ENCODE measurements at places on chromosomes 7 and 10. TPM values are rescaled to one million over a fixed set of nuclear protein-coding genes. Genes with fewer than 3 reads are reported as not detected.

DNA sequence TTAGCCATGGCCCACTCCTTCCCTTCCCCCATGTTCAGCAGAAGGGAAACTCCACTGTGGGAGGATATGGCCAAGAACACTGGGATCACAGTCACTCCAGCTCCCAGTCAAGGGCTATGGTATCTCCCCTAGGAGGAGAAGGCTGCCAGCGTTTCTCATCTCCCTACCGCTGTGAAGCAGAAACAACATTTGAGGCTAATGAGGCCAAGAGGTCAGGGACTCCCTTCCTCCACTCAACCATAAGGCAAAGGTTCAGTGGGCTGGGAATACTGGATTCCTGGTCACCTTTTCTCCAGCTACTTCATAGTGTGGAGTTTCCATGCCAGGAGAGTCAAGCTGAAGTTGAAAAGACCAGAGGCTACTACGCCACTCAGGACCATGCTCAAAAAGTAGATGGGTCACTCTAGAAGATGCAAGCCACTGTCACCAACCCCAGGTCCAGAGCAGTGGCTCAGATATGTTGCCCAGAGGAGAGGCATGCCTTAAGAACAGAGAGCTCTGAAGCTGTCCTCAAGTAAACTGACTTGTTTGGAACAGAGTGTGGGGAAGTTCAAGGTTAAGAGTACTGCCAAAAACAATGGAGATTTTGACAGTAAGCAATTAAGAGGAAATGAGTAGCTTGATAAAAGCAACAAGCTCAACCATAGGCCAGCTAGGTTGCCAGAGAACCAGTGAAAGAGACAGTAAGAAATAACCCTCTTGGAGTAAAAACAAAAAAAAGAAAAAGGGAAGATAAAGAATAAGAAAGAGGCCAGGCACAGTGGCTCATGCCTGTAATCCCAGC is 3.8 kb upstream of the TMEM140 start:
- H3K4me1 ChIP-seq, result peaks cover 30% of the 10 kb centered on the region
- no peak for DNase-seq
- H3K36me3 ChIP-seq, result no peaks in the 10 kb centered on the region

GRCh38 chr7:26657686-26658388 is 206.6 kb downstream of the SKAP2 start:
- no peak for DNase-seq
- H3K4me1 ChIP-seq, result no peaks in the 10 kb centered on the region
- H3K27ac ChIP-seq, result no peak overlapping the region
- no peaks in the 10 kb centered on the region for H3K36me3 ChIP-seq
- H3K27me3 ChIP-seq, result peaks cover 11% of the 10 kb centered on the region
- H3K4me3 ChIP-seq, result no peak overlapping the region

DNA sequence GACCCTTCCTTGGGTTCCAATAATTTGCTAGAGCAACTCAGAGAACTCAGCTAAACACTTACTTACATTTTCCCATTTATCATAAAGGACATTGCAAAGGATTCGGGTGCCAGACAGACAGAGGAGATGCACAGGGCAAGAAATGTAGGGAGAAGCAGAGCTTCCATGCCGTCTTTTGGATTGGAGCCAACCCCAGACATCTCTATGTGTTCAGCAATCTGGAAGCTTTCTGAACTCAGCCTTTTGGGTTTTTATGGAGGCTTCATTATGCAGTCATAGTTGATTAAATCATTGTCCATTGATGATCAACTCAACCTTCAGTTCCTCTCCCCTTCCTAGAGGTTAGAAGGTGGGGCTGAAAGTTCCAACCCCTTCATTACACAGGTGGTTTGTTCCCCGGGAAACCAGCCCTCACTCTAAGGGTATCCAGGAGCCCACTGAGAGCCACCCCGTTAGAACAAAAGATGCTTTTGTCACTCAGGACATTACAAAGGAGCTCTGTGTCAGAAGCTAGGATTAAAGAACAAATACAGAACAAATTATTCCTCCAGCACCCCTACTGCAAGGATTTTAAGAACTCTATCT is 211.9 kb upstream of the VSTM2A start:
- H3K27me3 ChIP-seq, result no peaks in the 10 kb centered on the region
- H3K4me3 ChIP-seq, result no peak overlapping the region
- H3K36me3 ChIP-seq, result no peaks in the 10 kb centered on the region

Gene SNCG
- total RNA-seq, result 2.2 TPM

- no peak overlapping the region for H3K4me3 ChIP-seq
- H3K27me3 ChIP-seq, result peaks cover 7% of the 10 kb centered on the region
- no peak overlapping the region for H3K27ac ChIP-seq
- DNase-seq, result no peak
- H3K36me3 ChIP-seq, result no peaks in the 10 kb centered on the region
- peaks cover 12% of the 10 kb centered on the region for H3K4me1 ChIP-seq
These were observed 7.5 kb upstream of the ZC3HAV1 start for GRCh38 chr7:139116999-139117398.

DNA sequence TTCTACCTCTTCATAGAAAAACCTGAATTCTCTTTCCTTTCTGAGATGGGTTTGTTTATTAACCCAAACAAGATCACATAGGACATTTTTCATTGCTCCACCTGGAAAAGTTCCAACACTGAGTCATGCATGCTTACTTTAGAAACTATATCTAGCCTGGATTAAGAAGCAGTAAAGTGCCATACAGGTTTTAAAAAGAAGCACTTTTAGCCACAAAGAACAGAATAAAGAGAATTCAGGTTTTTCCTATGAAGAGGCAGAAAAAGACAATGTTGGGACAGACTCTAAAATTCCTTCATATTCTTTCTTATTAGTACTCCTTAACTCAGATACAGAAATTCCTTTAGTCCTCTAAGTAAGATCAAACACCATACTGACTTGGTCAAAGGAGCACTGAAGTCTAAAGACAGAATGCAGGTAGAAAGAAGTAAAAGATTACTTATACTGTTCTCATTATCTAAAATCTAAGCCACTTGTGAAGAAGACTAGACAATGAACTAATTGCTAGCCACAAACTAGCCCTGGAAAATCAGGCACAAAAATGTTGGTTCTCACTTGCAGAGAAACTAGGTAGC is 241.3 kb downstream of the ANK3 start:
- no peak overlapping the region for H3K27ac ChIP-seq
- DNase-seq, result peak; percentile 64

Gene HMX2
- not detected for total RNA-seq

Gene TAS2R41
- total RNA-seq, result not detected

Gene FKBP9
- 244 TPM for total RNA-seq

GRCh38 chr7:2959103-2959680 is 84.5 kb downstream of the CARD11 start:
- no peaks in the 10 kb centered on the region for H3K36me3 ChIP-seq
- H3K4me1 ChIP-seq, result no peaks in the 10 kb centered on the region
- H3K27ac ChIP-seq, result no peak overlapping the region
- no peak for DNase-seq

- H3K4me3 ChIP-seq, result no peak overlapping the region
- peaks cover 5% of the 10 kb centered on the region for H3K36me3 ChIP-seq
- no peaks in the 10 kb centered on the region for H3K27me3 ChIP-seq
These were observed 8.7 kb upstream of the BHLHA15 start for GRCh38 chr7:98202367-98203195.

DNA sequence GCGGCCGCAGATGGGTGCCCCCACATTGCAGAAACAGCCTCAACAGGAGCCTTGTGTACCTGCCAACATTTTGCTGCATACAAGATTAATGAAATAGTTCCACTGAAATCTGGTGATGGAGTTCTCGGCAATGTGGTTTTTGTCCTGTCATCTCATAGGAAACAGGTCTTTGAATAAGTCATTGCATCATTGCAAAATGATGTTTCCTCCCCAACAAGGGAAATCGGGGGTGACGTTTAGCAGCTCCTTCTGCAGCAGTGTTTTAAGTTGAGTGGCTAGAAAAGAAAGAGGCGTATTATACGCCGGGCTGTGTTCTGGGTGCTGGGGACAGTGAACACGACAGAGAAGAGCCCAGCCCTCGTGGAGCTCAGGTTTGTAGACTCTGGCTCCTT is 177.0 kb downstream of the PRKAG2 start:
- H3K27ac ChIP-seq, result peak overlapping the region; percentile 72
- no peak overlapping the region for H3K4me3 ChIP-seq
- no peaks in the 10 kb centered on the region for H3K36me3 ChIP-seq

Gene C10orf143
- 3.3 TPM for total RNA-seq

DNA sequence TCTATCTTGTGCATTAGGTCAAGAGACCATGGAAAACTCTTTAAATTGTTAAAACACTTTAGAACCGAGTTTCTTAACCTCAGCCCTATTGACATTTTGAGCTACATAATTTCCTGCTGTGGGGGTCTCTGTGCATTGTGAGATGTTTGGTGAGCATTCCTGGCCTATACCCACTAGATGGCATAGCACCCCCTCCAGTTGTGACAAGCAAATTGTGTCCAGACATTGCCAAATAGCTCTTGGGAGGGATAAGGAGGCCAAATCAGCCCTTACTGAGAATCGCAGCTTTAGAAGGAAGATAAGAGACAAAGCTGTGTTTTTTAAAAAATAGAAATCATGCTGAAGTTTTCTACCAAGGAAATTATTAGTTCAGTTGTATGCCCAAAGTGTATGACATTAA is 1158.5 kb upstream of the C7orf33 start:
- no peaks in the 10 kb centered on the region for H3K36me3 ChIP-seq
- peaks cover 24% of the 10 kb centered on the region for H3K4me1 ChIP-seq
- no peak overlapping the region for H3K4me3 ChIP-seq
- DNase-seq, result no peak
- H3K27ac ChIP-seq, result no peak overlapping the region

DNA sequence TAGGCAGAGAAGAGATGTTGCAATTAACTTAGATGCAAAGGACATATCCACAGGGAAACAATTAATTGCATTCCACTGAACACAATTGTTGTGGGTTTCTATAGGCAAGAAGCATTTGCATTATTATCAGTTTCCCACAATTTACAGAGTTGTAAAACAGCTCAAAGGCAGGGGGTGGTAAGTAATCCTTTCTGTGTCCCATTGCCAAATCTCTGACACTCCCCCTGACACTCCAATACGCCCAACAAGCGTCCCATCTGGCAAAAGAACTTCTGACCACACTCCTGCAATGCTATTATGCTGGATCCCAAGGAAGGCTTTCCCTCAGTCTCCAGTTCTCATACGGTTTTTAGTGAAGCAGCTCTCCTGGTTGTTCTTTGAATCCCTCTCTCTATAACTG is 179.8 kb downstream of the CXCL12 start:
- DNase-seq, result no peak
- no peak overlapping the region for H3K27ac ChIP-seq
- peaks cover 8% of the 10 kb centered on the region for H3K4me1 ChIP-seq
- peaks cover 5% of the 10 kb centered on the region for H3K36me3 ChIP-seq
- H3K27me3 ChIP-seq, result peaks cover 10% of the 10 kb centered on the region
